ENCODE measurements at places on chromosomes 16 and 17. TPM values are rescaled to one million over a fixed set of nuclear protein-coding genes. Genes with fewer than 3 reads are reported as not detected.

- no peaks in the 10 kb centered on the region for H3K27me3 ChIP-seq
- peaks cover 1% of the 10 kb centered on the region for H3K4me1 ChIP-seq
- no peak overlapping the region for H3K27ac ChIP-seq
- no peak overlapping the region for H3K4me3 ChIP-seq
- no peaks in the 10 kb centered on the region for H3K36me3 ChIP-seq
These were observed 15.9 kb downstream of the SOX9 start for GRCh38 chr17:72136692-72137091.

DNA sequence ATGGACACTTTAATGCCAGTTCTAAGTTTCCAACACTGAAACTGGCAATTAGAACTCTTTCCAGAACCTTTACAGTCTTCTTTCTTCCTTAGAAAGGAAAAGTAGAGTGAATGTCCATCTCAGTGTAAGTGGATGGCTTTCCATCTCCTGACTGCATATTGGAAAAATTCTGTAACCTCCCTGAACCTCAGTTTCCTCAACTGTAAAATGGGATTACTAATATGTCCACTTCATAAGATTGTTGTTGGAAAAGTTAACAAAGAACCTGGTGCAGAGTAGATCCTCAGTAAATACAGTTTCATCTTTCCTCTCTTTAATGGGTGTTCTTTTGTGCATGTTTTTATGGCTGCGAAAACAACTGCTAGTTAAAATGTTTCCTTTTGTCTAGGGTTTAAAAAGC is 2.6 kb downstream of the TMEM98 start:
- no peak overlapping the region for H3K27ac ChIP-seq
- H3K4me3 ChIP-seq: no peak overlapping the region
- peaks cover 7% of the 10 kb centered on the region for H3K27me3 ChIP-seq
- no peak for DNase-seq
- H3K4me1 ChIP-seq: peaks cover 19% of the 10 kb centered on the region
- H3K36me3 ChIP-seq: peaks cover 21% of the 10 kb centered on the region

DNA sequence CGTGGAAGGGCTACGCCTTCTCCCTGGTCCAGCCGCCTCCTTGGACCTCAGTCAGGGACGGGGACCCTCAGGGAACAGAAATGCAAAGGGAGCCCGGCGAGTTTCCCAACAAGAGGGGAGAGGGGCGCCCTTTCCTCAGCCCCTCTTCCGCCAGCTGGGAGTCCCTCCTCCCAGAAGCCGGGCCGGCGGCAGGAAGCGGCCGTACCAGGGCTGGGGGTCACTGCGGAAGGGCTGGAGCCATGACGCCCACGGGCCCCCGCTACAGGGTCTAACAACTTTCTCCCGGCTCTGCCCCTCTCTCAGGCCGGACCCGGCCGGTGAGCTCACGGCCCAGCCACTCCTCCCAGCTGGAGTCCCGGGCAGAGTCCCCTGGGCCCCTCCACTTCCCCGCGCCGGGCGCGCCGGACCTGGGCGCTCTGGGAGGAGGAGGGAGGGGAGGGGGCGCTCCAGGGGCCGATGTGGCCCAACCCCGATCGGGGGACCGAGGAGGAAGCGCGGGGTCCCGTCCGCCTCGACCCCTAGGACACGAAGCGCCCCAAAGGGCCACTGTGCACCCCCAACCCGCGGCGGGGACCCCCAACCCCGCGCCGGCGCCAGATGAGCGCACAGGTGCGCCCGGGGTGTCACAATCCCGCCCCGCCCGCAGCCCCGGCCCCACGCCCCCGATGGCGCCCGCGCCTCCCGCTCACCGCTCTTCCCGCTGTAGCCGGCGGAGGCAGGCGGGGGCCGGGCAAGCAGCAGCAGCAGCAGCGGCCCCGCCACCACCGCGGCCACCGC is 578 bp downstream of the PGAP6 start:
- peaks cover 8% of the 10 kb centered on the region for H3K4me1 ChIP-seq
- H3K4me3 ChIP-seq: peak overlapping the region; percentile 89
- peaks cover 5% of the 10 kb centered on the region for H3K36me3 ChIP-seq
- peak; percentile 66 for DNase-seq

- no peak within 1 kb of the TSS for H3K4me3 ChIP-seq
- DNase-seq: no peak
- no peaks in the 10 kb centered on the region for H3K27me3 ChIP-seq
These were observed at the start of gene EVI2A for GRCh38 chr17:31321481-31321880. Gene EVI2A (minus strand): TSS chr17:31321622. CDS start chr17:31319013, 2,609 bp downstream.

DNA sequence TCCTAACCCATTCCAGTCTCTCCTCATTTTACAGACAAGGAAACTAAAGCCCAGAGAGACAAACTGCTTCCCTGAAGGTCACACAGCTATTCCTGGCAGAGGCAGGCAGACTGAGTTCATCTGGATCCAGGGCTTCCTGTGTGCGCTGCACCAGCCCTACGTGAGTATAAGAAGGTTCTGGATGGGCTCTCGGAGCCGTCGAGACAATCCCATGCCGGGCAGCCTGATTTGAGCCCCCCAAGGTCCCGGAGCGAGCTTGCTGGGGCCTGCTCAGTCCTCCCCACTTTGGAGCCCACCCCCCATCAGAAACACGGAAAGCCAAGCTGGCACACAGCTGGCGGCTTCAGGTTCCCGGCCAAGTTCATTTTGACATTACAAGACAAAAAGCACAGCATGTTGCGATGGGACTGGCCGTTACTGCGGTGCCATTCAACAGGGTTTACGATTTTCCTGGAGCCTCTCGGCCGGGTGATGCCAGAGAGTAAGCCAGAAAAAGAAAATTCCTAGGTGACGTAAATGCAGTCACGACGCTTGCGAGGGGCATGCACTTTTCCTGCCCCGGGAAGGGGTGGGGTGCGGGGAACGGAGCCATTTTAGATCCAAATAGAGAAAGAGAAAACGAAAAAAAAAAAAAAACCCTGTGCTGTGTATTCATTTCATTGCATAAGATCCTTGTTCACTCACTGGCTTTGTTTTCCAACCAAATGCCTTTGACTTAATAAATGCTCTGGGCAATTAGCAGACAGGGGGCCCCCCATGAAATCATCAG is 167.1 kb upstream of the FOXF1 start:
- no peak overlapping the region for H3K27ac ChIP-seq
- DNase-seq: no peak
- no peak overlapping the region for H3K4me3 ChIP-seq
- peaks cover 10% of the 10 kb centered on the region for H3K4me1 ChIP-seq
- peaks cover 7% of the 10 kb centered on the region for H3K27me3 ChIP-seq

DNA sequence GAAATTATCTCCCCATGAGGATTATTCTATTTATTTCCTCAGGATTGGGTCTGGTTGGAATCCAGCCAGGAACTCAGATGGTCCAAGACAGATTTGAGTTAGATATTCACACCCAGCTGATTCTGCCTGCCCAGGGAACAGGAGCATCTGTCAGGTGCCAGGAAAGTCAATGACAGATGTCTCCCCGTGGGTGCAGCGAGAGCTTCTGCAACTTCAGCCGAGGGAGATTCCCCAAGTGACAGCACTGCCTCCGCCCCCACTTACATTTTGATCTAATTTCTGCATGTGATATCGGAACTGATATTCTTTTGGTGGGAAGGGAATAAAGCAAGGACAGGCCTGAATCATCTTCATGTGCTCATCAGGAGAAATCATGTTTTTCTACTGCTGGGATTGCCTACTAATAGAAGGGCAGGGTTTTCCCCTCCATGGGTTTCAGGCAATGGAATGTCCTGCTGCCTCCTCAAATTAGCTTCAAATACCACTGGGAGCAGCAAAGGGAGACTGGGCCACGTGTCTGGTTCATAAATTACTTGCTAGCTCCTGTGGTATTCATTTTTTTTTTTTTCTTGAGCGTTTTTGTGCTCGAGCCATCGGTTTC is 15.7 kb upstream of the DHX8 start:
- H3K4me3 ChIP-seq: no peak overlapping the region
- H3K4me1 ChIP-seq: no peaks in the 10 kb centered on the region
- DNase-seq: no peak
- no peak overlapping the region for H3K27ac ChIP-seq

DNA sequence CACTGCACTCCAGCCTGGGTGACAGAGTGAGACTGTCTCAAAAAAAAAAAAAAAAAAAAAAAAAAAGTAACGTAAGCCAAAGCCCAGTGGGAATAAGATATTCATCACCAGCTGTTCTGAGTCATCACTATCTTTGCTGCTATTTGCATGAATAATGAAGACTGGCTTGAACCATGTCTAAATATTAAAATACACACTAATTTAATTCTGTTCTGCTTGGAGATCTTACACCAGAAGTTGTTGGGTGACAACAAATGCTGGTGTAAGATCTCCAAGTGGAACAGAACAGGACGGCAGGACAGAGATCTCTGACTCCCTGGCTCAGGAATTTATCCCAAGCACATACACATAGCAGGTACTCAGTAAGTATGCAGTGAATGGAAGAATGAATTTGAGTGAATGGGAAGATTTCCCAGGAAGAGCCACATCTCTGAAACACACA is 19.6 kb downstream of the DNAH17 start:
- H3K4me3 ChIP-seq: no peak overlapping the region
- H3K4me1 ChIP-seq: no peaks in the 10 kb centered on the region
- DNase-seq: no peak
- no peaks in the 10 kb centered on the region for H3K27me3 ChIP-seq
- H3K36me3 ChIP-seq: no peaks in the 10 kb centered on the region
- H3K27ac ChIP-seq: no peak overlapping the region

DNA sequence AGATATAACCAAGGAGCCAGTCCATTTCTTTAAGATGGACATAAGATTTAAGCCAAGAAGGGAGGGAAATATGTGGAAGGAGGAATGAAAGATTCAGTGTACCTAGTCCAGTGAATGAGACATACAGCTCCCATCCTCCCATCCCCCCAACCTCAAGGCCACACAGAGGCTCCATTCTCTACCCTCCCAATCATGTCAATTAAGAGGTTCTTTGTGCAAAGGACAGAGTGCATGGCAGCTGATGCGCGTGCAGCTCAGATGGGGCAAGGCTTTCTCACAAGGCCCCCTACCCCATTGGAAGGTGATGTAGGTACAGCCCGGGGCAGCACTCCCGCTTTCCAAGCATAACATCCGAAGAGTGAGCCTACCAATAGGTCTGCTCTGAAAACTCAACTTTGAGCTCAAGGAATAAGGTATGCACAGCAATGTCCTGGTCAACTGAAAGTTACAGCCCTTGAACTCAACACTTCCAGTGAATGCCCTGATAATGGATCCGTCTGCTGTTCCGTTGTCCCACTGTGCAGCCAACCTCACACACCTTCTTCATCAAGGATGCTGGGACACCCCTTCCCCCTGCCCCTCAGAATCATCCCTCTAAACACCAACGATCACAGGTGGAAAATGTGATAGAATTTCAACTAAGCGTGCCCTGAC is 458.1 kb downstream of the SOX9 start:
- H3K4me3 ChIP-seq: no peak overlapping the region
- peaks cover 12% of the 10 kb centered on the region for H3K4me1 ChIP-seq
- H3K27ac ChIP-seq: no peak overlapping the region
- no peak for DNase-seq

GRCh38 chr17:40251576-40251975 is 32.5 kb downstream of the WIPF2 start:
- H3K4me3 ChIP-seq: no peak overlapping the region
- no peaks in the 10 kb centered on the region for H3K36me3 ChIP-seq
- no peak overlapping the region for H3K27ac ChIP-seq
- no peaks in the 10 kb centered on the region for H3K27me3 ChIP-seq

- peaks cover 25% of the 10 kb centered on the region for H3K4me1 ChIP-seq
- 0 out of 2 replicates have a peak, but pooled peaks cover under 1% of the 10 kb centered on the region for H3K36me3 ChIP-seq
These were observed 3.0 kb downstream of the SOX15 start for GRCh38 chr17:7586673-7587419.

DNA sequence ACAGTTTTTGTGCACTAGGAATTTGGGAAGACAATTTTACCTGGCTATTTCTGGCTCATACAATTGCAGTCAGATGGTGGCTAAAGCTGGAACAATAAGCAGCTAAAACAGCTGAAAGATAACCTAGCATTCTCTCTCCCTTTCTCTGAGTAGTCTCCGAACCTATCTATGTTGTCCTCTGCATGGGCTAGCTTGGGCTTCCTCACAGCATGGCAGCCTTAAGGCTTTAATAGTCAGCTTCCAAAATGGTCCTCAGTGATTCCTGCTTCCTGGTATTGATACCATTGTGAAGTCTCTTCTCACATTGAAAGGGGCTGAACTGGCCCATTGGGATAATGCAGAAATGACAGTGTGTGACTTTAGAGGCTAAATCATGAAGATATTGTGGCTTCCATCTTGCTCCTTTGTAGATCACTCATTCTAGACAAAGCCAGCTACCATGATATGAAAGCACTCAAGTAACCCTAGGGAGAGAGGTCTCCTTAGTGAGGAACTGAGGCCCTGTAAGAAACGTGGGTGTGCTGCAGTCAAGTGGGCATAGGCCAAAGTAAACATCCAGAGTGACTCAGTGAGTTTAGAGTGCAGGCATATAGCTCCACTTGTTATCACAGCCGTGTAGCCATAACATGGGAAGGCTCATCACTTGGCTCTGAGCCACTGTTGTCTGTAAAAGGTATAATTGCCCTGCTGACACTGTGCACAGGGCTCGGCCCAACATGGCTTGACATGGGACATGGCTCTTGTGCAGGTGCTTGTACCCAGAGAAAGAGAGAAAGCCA is 5.5 kb upstream of the VKORC1 start:
- H3K4me3 ChIP-seq: no peak overlapping the region
- DNase-seq: no peak
- no peak overlapping the region for H3K27ac ChIP-seq
- no peaks in the 10 kb centered on the region for H3K36me3 ChIP-seq
- no peaks in the 10 kb centered on the region for H3K4me1 ChIP-seq

DNA sequence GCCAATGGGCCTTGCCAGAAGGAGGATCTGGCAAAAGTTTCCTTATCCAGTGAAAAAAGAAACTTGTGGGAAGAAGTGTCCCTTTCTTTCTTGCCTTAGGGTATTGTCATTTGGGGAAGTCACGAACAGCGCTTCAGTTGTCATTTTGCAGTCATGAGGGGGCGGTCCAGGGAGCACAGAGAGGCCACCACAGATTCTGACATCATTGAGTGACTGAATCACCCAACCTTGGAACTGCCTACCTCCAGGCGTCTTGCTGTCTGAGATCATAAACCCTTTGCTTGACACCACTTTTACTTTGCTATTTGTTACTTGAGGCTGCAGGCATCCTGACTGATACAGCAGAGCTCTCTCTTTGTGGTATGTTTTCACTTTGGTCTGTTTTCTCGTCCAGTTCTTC is 3.1 kb upstream of the WSCD1 start:
- no peaks in the 10 kb centered on the region for H3K27me3 ChIP-seq
- H3K27ac ChIP-seq: no peak overlapping the region
- DNase-seq: no peak
- no peak overlapping the region for H3K4me3 ChIP-seq
- no peaks in the 10 kb centered on the region for H3K36me3 ChIP-seq

- H3K27me3 ChIP-seq: no peaks in the 10 kb centered on the region
- H3K27ac ChIP-seq: peak overlapping the region; percentile 37
- no peaks in the 10 kb centered on the region for H3K4me1 ChIP-seq
- peak overlapping the region; percentile 67 for H3K4me3 ChIP-seq
These were observed 922 bp downstream of the FBXL19 start for GRCh38 chr16:30924076-30924912.

ABCC3 gene
- total RNA-seq: 0.71 TPM

PRAC1 gene
- not detected for total RNA-seq

MMP28 gene
- not detected for total RNA-seq

CLDN9 gene
- total RNA-seq: 0.60 TPM

TPSG1 gene
- total RNA-seq: not detected

SLC13A2 gene
- not detected for total RNA-seq

PIK3R5 gene
- 4.3 TPM for total RNA-seq
